ENCODE measurements at places on chromosomes 13 and 19. TPM values are rescaled to one million over a fixed set of nuclear protein-coding genes. Genes with fewer than 3 reads are reported as not detected.

Gene LRP3
- total RNA-seq, result 7.5 TPM

Gene CYP4F8
- total RNA-seq, result not detected

Gene TINCR
- 1.8 TPM for total RNA-seq

DNA sequence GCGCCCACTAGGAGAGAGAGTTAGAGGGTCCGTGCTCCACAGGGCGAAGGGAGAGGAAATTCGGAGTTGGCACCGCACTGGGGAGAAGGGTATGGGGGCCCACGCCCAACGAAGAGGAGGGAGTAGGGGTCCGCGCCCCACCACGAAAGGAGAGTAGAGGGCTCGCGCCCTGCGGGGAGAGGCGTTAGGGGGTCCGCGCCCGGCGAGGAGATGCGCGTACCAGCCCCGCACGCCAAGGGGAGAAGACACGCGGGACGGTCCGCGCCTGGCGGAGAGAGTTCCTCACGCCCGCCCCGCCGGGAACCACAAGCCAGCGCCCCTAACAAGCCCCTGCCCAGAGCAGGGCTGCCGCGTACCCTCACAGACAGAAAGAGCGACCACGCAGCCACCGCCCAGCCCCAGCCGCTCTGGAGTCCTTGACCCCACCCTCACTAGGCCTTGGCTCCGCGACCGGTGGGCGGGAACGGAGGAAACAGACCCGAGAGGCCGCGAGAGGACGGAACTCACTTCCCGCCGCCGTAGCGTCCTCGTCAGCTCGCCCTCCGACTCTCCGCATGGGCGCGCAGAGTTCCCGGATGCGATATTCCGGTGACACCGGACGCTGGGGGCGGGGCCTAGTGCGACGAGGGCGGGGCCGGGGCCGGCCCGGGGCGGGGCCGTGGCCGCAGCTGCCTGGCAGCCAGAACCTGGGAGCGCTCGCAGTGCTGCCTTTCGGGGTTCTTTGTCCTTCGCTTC is 20.0 kb upstream of the ZSCAN18 start:
- DNase-seq, result no peak
- no peaks in the 10 kb centered on the region for H3K27me3 ChIP-seq
- H3K4me1 ChIP-seq, result no peaks in the 10 kb centered on the region
- no peak overlapping the region for H3K27ac ChIP-seq
- H3K4me3 ChIP-seq, result no peak overlapping the region

DNA sequence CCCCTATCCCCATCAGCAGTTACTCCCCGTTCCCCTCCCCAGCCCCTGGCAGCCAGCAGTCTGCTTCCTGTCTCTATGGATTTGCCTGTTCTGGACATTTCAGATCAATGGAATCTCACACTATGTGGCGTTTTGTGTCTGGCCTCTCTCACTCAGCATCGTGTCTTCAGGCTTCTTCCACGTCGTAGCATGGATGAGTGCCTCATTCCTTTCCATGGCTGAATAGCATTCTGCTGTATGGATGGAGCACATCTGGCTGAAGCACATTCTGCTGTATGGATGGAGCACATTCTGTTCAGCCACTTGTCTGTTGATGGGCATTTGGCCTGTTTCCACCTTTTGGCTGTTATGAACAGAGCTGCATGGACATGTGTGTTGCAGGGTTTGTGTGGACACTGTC is 29.5 kb downstream of the CRTC1 start:
- H3K4me3 ChIP-seq, result no peak overlapping the region
- H3K4me1 ChIP-seq, result no peaks in the 10 kb centered on the region
- H3K27ac ChIP-seq, result no peak overlapping the region
- H3K36me3 ChIP-seq, result no peaks in the 10 kb centered on the region
- no peaks in the 10 kb centered on the region for H3K27me3 ChIP-seq
- no peak for DNase-seq

- H3K4me3 ChIP-seq, result no peak overlapping the region
- no peak overlapping the region for H3K27ac ChIP-seq
- H3K27me3 ChIP-seq, result no peaks in the 10 kb centered on the region
- no peak for DNase-seq
- H3K36me3 ChIP-seq, result no peaks in the 10 kb centered on the region
Measured at GRCh38 chr13:70432276-70432805, 324.1 kb upstream of the KLHL1 start.

GRCh38 chr19:49585023-49585422 is 3.9 kb downstream of the PRRG2 start:
- H3K4me1 ChIP-seq, result peaks cover 10% of the 10 kb centered on the region
- no peaks in the 10 kb centered on the region for H3K36me3 ChIP-seq
- no peak overlapping the region for H3K4me3 ChIP-seq
- no peak overlapping the region for H3K27ac ChIP-seq

- H3K4me3 ChIP-seq, result no peak overlapping the region
- H3K27ac ChIP-seq, result peak overlapping the region; percentile 53
- H3K4me1 ChIP-seq, result no peaks in the 10 kb centered on the region
- DNase-seq, result no peak
Measured at GRCh38 chr19:1609680-1610474, 4.6 kb upstream of the UQCR11 start.

DNA sequence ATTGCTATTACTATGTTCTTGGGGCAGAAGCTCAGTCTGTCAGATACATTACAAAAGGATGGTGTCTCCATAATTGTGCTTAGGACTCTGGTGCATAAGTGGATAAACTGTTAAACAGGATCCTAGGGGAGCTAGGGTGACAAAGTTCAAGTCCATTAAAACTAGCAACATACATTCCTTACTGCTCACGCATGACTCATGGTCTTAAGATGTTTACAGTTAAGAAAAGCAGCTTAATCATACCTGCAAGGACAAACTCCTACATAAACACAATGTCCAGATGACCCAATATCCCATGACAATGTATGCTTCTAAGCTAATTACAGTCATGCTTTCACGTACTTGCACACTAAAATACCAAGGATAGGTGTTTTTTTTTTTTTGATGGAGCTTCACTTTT is 3.5 kb upstream of the ZNF701 start:
- no peak overlapping the region for H3K4me3 ChIP-seq
- H3K27ac ChIP-seq, result no peak overlapping the region
- peaks cover 6% of the 10 kb centered on the region for H3K4me1 ChIP-seq
- H3K27me3 ChIP-seq, result no peaks in the 10 kb centered on the region
- no peak for DNase-seq

GRCh38 chr13:80555796-80556678 is 215.1 kb upstream of the SPRY2 start:
- no peak overlapping the region for H3K27ac ChIP-seq
- H3K4me3 ChIP-seq, result no peak overlapping the region
- no peaks in the 10 kb centered on the region for H3K4me1 ChIP-seq
- no peak for DNase-seq
- H3K36me3 ChIP-seq, result no peaks in the 10 kb centered on the region

DNA sequence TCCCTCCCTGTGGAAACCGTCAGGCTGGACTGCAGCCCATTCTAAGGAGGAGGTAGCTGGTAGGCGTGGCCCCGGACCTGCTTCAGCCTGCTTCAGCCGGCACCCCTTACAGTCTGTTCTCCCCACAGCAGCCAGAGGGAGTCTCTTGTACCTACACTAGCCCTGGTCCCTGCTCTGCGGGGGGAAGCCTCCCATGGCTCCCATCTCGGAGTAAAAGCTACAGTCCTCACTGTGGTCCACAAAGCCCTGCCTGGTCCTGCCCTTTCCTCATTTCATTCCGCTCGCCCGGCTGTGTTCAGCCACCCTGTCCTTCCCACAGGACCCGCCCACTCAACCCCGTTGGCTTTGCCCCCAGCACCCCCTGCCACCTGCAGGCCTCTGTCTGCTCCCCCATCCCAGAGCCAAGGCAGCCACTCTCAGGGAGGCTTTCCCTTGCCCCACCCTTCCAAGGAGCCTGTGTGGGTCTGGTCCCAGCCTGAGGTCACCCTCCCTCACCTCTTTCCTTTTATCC is 1.3 kb downstream of the PGLYRP1 start:
- no peak overlapping the region for H3K4me3 ChIP-seq
- H3K36me3 ChIP-seq, result no peaks in the 10 kb centered on the region
- peaks cover 2% of the 10 kb centered on the region for H3K27me3 ChIP-seq

GRCh38 chr13:37114250-37114649 is 8.8 kb upstream of the CSNK1A1L start:
- H3K27me3 ChIP-seq, result no peaks in the 10 kb centered on the region
- no peaks in the 10 kb centered on the region for H3K36me3 ChIP-seq
- no peak overlapping the region for H3K27ac ChIP-seq
- no peak for DNase-seq

GRCh38 chr19:10839114-10840050 is 3.4 kb upstream of the TMED1 start:
- no peaks in the 10 kb centered on the region for H3K27me3 ChIP-seq
- H3K36me3 ChIP-seq, result no peaks in the 10 kb centered on the region

DNA sequence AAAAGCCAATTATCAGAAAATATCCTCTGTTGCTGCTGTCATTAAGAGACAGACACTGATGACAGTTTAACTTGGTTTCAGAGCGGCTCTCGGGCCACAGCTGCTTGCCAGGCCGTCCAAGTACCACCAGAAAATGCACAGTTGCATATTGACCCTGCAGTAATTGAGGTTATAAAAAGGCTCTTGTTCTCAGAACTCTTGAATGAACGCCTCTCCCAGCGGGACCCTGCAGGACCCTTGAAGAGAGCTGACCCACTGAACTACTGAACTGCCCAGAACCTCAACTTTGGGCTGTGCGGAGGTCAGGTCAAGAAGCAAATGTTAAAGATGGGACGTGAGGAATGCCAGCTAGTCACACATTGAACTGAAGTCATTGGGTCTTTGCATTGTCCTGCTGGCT is 1559.0 kb upstream of the SLC10A2 start:
- H3K36me3 ChIP-seq, result no peaks in the 10 kb centered on the region
- no peaks in the 10 kb centered on the region for H3K4me1 ChIP-seq
- DNase-seq, result no peak

- H3K4me3 ChIP-seq, result no peak overlapping the region
- no peak overlapping the region for H3K27ac ChIP-seq
- no peak for DNase-seq
- H3K4me1 ChIP-seq, result no peaks in the 10 kb centered on the region
Measured at GRCh38 chr13:45295536-45295935, 45.4 kb downstream of the TPT1 start.

All from neural progenitor cell (in vitro differentiated cells).